Pons (tissue), 1 donor: ENCODE measurements at places on chromosomes 2 and 18.

- no peak for DNase-seq
These were observed 21.9 kb downstream of the ARID5A start for GRCh38 chr2:96558485-96558884.

- no peak for DNase-seq
These were observed 218.5 kb downstream of the TFCP2L1 start for GRCh38 chr2:121066526-121066925.

- DNase-seq: no peak
These were observed 13.4 kb upstream of the CREG2 start for GRCh38 chr2:101400506-101401325.

GRCh38 chr2:25797620-25798488, 80.4 kb downstream of the ASXL2 start:
- no peak for DNase-seq

DNA sequence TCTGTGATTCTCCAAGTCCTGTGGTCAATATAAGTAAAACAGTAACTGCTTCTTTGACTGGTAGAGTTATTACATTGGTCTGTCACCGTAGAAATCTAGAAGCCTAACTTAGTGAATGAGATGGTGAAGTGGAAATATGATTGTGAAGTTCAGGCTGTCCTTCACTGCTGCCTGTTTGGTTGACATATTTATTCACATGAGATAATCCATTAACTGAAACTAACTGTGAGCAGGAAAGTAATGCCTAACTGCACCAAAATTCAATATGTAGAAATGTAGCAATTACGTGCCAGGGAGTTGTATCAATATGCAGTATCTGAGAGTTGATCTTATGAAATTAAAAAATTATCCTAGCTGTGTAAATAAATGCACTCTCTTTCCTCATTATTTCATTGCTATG, 147.7 kb upstream of the APCDD1 start:
- no peak for DNase-seq

GRCh38 chr2:213187833-213188532, 36.6 kb upstream of the IKZF2 start:
- DNase-seq: no peak

DNA sequence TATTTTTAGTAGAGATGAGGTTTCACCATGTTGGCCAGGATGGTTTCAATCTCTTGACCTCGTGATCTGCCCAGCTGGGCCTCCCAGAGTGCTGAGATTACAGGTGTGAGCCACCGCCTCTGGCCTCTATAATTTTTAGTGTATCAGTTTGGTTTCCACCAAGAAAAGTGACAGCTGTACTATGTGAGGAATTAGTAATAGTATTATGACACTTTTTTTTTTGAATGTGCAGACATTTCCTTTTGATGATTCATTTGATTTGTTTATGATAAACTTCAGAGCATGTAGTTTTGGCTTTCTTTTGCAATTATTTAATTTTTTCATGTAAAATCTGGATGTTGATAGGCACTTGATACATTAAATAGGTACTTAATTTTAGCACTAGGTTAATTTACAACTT, 61.5 kb downstream of the PTPN4 start:
- no peak for DNase-seq

DNA sequence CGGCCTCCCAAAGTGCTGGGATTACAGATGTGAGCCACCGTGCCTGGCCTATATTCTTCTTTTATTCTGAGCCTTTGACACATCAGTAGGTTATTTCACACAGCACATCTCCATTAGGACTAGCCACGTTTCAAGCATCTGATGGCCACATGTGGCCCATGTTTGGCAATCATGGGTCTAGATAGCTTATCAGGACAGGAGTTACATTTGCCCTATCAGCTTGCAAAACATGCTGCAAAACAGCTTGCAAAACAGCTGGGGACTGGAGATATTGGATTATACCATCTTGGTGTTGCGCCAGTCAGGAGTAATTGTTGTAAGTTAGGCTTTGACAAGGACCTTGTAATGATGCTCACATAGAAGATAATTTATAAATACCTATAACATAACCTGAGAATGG, 94.9 kb downstream of the GBX2 start:
- DNase-seq: no peak

GRCh38 chr18:67074309-67074708, 442.2 kb downstream of the DSEL start:
- no peak for DNase-seq

DNA sequence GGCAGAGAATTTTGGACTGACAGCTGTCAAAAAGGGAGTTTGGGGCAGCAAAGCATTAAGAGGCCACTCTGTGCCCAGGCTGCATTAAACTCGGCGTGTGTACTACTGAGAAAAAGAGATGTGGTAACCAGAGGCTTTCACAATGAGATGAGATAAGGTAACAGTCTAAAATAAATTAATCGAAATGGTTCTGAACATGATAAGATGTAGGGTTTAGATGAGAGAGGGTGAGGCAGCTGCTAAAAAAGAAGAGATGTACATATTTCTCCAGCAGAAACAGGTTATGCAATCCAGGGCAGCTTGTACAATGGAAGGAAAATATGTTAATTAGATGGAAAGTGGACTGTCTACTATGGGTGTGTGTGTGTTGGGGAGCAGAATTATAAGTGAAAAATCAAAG, 39.2 kb upstream of the ACTR3 start:
- DNase-seq: no peak

DNA sequence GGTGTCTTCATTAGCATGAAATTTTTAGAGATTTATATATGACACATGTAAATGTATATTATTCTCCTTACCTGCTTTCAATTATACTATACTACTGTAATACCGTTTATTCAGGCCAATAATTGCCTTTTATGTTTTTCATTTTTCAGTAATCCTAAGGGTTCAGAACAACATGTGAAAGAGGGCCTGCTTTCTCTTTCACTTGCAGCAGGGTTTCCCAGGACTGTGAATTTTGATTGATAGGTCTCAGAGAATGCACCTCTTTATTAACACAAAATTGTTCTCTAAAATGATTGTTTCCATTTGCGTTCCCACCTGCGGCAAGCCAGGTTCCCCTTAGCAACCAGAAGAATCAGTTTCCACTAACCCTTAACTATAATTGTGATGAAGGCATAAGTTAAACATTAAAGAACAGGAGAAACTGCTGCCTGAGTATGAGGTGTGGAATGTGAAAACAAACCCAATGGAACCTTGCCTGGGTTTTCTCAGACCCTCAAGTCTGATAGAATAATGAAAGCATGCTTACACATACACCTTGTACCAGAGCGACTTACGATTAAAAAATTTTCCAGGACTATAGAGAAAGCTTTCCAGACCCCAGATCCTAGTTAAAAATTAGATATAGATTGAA, 1591.2 kb upstream of the LRRTM1 start:
- no peak for DNase-seq

- DNase-seq: peak; percentile 46
These were observed 9.3 kb upstream of the CD226 start for GRCh38 chr18:69956665-69957620.

DNA sequence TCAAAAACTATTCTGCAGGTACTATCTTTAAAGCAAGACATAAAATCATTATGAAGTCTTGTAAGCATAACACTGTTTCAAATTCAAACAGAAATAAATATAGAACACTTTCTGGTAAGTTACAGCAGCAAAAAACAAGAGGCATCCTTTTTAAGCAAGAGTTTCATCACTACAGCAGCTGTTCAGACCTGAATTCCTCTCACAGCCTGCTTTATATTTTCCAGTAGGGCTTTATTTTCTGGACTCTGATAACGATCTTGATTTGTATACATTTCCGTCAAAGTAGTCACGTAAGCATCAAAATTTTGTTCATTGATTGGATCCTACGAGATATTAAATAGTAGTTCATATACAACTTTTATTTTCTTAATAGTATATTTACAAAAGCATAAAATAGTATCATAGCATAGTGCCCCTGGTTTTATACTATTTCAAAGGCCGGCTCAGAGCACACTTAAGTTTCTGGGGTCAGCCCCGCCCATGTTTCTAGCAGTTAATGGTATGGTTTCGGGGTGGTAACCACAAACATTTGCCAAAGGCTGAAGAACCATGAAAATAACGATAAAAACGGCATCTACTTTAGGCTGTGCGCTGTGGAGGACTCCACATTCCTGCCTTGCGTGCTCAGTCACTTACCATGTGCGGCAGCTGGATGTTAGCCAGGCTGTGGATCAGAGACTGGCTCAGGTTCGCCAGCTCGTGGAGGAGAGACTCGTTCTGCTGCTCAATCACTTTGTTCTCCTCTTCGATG, 47.5 kb upstream of the PXDN start:
- no peak for DNase-seq

GRCh38 chr2:190478572-190479195, 55.8 kb downstream of the NEMP2 start:
- DNase-seq: no peak
